ENCODE measurements at places on chromosomes 12 and 14.
A peak's percentile ranks its signal among the peaks of the same experiment; 100 is the strongest.

DNA sequence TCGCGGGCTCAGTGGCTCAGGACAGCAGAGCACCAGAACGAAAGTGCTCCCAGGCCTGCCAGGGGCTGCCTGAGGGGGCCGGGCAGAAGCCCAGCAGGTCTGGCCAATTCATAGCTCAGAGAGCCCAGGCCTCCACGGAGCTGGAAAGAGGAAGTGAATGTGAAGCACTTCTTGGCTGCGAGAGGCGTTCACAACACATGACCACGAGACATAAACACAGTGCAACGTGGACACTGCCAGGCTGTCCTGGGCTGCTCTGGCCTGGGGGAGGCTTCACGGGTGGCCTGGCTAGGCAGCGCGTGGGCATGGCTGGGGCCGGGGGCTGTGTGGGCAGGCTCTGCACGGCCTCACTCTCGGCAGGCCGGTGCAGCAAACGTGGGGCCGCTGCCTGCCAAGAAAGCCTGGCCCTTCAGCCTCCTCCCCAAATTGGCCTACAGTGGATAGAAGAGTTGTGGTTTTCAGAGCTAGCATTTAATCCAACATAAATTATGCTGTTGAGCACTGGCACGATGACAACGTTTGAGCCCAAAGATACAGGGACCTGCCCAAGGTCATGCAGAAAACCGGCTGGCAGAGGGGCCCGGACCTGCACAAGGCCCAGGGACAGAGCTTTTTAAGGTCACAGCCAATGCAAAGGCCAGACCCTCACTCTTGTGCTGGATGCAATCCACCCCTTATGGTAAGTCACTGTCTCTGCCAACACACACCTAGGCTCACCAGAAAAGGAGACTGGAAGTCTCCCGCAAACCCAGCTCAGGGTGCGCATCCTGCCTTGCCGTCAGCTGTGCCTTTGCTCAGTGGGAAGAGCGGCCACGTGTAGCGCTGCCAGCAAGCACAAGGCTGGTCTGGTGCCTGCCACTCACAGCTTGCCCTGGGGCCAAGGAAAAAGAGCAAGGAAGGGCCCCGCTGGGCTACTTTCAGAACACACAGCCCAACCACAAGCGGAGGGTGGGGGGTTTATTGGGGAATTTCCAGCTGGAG is 8.6 kb downstream of the SLC25A29 start:
- no peak for DNase-seq

DNA sequence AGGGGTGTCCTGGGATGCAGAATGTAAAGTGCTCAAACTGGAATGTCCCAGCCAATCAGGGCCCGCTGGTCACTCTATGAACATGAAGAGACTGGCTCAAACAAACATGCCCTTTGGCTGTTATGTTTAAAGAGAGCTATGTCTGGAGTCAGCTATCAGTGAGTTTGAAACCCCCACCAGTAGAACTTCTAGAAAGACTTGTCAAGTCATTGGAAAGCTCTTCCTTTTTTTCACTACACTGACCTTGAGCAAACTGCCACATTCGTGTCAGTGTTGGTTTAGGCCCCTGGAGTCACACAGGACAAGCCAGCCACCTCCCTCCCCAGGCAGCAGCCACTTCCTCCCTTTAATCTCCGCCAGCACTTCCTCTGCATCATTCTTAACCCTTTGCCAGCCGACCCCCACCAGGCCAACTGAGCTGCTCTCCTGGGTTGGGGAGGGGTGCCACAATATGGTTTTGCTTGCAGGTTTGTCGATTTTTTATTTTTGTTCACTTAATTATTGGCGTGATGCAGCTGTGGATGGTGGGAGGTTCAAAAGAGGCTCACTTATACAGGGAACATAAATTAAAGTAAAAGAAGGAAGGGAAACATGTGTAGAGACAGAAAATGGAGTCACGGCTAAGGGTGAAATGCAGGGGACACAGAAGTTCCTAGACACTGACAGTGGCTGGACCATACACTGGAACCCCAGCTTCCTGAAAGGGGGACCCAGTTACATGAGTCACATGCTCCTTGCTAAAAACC is 25.3 kb downstream of the CMKLR1 start:
- DNase-seq: peak; percentile 51

DNA sequence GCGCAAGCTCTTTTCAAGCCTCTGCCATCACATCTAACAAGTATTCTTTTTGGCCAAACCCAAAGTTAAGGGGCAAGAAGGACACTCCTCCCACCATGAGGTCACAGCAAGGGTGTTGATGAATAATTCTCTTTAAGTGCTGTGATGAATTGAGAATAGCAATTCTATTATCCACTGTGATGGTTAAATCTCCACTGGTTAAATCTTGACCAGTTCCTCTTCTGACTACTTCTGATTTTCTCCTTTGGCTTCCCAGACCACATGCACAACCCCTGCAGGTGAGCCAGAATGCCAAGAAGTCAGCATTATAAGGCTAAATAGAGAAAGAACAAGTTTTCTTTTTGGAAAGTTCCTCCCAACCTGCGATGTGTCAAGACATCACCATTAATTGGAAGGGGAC is 90.6 kb upstream of the BCL2L14 start:
- no peak for DNase-seq

DNA sequence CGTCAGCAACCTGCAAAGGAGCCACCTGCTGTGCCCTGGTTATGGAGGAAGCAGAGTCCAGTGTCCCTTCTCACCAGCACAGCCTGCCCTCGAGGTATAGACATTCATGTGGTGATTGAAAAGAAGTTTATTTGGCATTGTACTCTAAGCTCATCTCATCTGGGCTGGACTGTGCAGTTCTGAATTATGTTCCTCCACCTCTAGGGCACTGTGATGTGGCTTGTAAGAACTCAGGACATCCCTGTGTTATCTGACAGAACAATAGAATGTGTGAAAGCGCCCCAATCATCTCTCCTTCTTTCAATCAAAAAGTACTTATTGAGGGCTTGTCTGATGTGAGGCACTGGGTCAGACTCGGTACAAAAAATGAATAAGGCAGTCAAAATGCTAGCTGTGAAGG is 140.1 kb downstream of the DHRS2 start:
- DNase-seq: no peak

- no peak for DNase-seq
Observed at GRCh38 chr12:111408686-111409402, 3.1 kb downstream of the SH2B3 start.

GRCh38 chr12:55073043-55074022 is 52.9 kb upstream of the OR9K2 start:
- peak; percentile 75 for DNase-seq

- DNase-seq: no peak
Observed at GRCh38 chr12:87259391-87259790, 769.8 kb downstream of the C12orf50 start.

DNA sequence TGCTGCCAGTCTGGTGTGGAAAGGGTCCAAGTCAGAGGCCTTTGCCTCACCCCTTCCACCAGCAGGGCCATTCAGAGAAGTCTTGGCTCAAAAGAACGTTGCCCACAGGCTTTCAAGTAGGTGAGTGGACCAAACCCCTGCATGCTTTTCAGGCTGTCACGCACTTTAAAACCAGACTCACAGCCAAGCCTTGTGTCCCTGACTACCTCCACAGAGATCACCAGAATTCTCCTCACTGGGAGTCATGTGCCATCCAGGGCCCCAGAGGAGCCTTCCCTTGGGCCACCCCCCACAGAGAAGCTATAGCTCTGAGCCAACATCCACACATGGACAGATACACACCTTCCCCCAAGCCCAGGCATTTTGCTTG is 283.1 kb downstream of the DPF3 start:
- DNase-seq: no peak

- DNase-seq: no peak
Observed at GRCh38 chr14:22487941-22488340, 101.1 kb downstream of the DAD1 start.

GRCh38 chr12:111033281-111034082 is 113.1 kb upstream of the MYL2 start:
- no peak for DNase-seq

DNA sequence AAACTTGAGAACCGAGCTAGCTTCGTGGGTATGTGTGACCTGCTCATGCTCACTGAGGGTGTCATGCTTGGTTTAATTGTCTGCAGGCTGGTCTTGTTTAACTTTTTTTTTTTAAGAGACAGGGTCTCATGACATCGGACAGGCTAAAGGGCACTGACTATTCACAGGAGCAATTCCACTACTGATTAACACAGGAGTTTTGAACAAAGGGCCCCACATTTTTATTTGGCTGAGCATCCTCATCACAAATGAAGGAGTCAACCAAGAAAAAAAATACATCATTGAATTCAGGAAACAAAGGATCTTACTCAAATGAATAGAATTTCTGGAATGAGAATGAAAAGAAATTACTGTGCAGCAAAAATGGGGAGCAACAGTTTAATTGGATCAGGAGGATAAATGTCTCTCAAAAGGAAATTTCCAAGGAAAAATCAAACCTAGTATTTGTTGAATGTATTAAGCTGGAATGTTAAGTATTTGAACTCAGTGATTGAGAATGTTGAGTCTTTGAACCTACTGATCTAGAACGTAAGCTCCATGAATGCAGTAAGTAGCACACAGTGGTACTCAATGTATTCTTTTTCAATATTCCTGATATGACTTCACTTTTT is 20.8 kb upstream of the PYROXD1 start:
- no peak for DNase-seq

GRCh38 chr14:82537831-82538230 is 1004.2 kb upstream of the SEL1L start:
- no peak for DNase-seq

DNA sequence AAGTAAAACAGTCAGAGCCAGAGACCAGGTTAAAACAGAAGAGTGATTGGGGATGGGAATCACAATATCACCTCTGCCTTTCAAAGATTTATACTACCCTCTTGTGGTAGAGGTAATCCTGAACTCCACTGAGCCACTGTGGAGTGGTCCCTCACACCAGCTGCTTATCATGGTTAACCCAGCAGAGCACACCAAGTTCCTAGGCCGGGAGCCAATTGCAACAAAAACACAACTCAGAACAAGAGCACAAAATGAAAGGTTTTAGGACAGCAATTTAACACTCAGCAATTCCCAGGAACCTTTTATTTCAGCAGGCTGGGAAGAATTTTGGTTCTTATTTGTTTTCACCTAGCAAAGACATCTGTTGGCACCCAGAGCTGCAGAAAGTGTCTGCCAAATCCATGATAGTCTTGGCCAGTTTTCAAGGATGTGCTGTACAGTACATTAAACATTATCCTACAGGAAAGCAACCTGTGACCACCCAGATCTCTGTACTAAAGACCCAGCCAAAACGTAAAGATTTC is 220.5 kb upstream of the ATXN7L3B start:
- no peak for DNase-seq

DNA sequence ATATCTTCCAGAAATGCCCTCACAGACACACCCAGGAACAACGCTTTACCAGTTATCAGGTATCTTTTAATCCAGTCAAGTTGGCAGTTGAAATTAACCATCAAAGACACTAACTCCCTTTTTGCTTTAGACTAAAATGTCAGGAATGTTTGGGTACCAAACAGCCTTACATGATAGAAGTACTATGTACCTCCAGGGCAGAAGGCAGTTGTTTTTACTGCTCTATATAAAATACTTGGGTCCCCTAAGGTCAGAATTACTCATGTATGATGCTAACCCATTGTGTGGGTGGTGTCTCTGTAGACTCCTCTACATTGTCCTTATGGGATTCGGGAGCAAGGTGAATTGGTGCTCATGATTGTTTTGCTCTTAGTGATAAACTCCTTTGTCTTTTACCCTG is 492.5 kb upstream of the FLRT2 start:
- DNase-seq: no peak

GRCh38 chr12:94534278-94534677 is 74.6 kb upstream of the CEP83 start:
- DNase-seq: no peak

- no peak for DNase-seq
Observed at GRCh38 chr12:98750511-98750910, 105.4 kb downstream of the APAF1 start.

DNA sequence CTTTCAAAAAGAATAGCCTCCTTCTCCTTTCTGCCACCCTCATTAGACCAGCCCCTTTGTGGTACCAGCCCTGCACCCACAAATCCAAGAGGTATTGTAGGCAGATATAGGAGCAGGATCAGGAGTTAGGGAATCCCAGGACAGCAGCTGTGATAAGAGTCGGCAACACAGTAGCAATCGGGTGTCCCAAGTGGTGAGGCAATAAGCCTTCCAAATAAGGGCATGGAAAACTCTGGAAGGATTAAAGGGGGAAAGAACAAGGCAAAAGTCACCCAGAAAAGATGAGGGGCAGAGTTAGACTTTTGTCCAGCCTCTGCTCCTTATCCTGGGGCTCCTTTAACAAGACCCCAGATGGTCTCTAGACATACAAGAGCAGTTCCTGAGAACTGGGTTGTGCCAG is 204.2 kb downstream of the TBX5 start:
- no peak for DNase-seq

- no peak for DNase-seq
Observed at GRCh38 chr12:91274916-91275315, 92.3 kb upstream of the DCN start.

GRCh38 chr14:43792980-43793379 is 714.1 kb downstream of the FSCB start:
- DNase-seq: no peak

DNA sequence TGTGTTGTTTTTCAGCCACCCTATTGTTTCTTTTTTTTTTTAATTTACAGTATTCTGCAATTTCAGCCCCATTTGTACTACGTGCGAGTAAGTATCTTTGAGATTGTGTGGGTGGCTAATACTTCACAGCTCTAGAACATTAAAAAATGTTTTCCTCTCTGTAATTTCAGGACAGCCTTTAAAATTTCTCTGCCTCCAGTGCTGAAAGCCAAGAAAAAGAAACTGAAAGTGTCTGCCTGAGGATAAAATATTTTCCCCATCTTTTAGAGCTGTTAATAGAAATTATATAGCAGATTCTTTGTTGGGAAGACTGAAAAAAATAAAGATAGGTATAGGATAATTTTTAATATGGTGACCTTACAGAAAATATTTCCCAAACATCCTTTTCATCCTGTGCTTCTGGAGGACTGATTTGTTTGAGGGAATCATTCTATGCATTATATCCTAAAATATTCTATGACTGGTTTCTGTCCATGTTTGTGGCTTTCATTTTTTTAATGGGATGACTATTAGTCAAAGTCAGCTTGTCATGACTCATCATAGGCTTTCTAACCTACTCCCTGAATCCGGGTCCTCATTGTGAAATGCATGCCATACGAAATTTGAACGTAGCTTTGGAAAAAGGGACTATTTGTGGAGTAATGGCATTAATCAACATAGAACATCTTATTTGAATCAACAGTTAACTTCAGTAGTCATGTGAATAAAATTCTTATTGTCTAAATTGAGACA is 10.8 kb upstream of the TCTN2 start:
- DNase-seq: no peak

- DNase-seq: no peak
Observed at GRCh38 chr12:92218394-92219077, 72.9 kb upstream of the BTG1 start.

GRCh38 chr14:72742118-72742837 is 151.6 kb downstream of the DPF3 start:
- DNase-seq: no peak

GRCh38 chr14:61504901-61505300 is 183.5 kb downstream of the PRKCH start:
- DNase-seq: no peak

Data from CD8-positive, alpha-beta T cell (primary cell).